Activated T-cell treated with anti-CD3 and anti-CD28 coated beads, Interleukin-2, amount 50 U/mL, for 1 hour (primary cell): ENCODE measurements at places on chromosomes 2 and 18.

DNA sequence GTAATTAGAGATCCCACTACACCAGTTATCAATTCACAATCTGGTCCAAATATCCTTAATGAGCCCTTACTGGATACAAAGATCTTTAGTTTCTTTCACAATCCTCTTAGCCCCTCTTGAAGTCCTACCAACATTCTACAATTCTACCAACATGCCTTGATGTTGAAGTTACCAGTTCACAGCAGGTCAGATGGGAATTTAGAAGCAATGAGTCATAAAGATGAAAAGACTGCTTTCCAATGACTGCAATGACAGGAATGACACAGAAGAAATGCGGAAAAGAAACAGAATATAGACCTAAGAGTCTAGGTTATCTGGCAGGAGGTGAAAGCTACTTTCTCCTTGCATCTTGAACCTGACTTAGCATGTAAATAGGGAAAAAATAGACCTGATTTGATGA lies 24.5 kb downstream of the RTTN start:
- DNase-seq = no peak

- DNase-seq = no peak
Measured at GRCh38 chr2:37583867-37584266, 87.6 kb downstream of the CDC42EP3 start.

- DNase-seq = no peak
Measured at GRCh38 chr2:122795763-122796162, 1040.3 kb downstream of the TSN start.

DNA sequence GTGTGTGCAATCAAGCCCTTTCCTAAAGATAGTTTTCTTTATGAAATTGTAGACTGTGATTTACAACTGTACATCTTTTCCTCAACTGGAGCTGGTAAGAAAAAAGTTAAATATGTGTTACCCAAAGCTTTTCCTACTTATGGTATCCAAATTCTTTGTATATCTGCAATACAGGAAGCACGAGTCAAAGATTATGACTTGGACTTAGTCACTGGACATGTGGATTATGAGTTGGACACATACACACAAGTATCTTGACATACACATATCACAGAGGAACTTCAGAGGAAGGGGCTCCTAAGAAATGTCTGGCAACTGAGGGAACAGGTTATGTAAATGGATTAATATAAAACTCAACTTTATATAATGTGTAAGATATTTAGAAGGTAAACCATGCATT lies 35.2 kb downstream of the PRELID3A start:
- no peak for DNase-seq

GRCh38 chr2:3356799-3357198 lies 20.8 kb downstream of the EIPR1 start:
- DNase-seq = no peak

- no peak for DNase-seq
Measured at GRCh38 chr2:222671259-222672067, at the start of gene MOGAT1. Gene MOGAT1 (plus strand): TSS chr2:222671658. CDS start chr2:222671786, 128 bp downstream.

DNA sequence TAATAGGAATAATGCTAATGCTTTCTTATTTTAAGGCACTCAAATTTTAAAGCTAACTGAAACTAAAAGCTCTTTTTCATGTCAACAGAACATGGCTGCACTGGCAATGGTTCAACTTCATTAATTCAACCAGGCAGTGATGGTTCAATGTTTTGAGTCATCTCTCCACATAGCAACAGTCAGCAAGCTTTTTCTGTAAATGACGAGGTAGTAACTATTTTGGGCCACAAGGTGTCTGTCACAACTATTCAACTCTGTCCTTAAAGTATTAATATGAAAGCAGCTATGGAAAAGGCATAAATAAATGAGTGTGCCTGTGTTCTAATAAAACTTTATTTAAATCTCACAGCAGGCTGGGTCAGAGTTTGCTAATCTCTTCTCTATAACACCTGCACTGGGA lies 1425.6 kb upstream of the PIK3C3 start:
- DNase-seq = no peak

GRCh38 chr2:38515155-38516074 lies 87.3 kb downstream of the HNRNPLL start:
- DNase-seq = no peak

DNA sequence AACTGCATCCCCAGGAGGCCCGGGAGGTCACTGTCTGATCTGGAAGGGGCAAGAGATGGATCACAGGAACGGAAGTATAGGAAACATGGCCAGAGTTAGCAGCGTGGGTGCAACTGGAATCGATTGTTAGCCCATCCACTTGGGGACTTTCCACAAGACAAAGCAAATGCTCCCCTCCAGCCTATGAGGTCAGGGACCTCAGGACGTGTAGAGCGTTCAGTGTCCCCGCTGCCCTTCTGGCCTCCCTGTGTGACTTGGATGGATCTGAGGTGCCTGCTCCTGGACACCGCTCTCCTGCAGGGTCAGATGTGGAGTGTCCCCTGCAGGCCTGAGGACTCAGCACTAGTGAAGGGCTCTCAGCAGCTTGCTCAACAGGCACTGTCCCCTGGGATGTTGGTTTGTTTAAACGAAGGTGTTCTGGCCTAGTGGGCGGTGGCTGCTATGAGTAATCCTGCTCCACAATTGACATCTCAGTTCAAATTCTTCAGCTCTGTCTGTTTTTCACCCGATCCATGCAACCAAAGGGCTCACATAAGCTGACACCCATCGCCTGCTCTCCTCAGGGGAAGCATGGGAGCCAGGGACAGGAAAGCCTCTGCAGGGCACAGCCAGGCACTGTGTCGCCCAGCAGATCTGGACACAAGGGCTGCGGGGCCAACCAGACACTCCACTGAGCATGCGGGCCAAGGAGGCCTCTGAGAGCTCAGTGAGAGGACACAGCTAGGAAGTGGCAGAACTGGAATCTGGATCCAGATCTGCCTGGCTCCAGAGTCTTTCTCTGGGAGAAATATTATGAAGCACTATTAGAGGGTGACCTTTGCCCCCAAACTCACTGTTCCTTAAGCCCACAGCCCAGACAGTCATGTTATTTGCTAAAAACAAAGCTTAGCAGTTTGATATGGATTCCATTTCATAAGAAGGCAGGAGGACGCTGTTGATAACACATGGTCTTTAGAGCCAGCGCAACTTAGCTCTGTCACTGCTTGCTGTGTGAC lies 78.5 kb downstream of the RHOB start:
- no peak for DNase-seq
